Activated CD4-positive, alpha-beta T cell treated with anti-CD3 and anti-CD28 coated beads, Interleukin-2, amount 50 U/mL, for 24 hours (primary cell): ENCODE measurements at places on chromosomes 13 and 19.

- no peak for DNase-seq
Observed at GRCh38 chr19:24064175-24064574, 22.8 kb upstream of the ZNF254 start.

DNA sequence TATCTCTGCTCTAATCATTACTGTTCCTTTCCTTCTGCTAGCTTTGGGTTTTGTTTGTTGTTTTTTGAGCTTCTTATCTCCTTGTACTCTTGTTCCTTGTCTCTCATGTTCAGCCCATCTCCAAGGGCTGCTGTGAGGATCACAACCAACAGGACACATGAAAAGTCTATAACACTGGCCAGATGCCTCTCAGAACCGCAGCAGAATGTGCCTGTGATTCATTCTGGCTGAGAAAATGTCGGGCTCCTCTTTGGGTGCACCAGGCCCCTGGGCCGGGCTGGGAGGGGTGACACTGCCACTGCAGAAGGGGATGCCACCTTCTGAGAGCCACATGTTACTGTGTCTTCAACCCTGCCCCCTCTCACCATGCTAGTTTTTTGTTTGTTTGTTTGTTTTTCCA is 48.0 kb downstream of the GGACT start:
- no peak for DNase-seq

DNA sequence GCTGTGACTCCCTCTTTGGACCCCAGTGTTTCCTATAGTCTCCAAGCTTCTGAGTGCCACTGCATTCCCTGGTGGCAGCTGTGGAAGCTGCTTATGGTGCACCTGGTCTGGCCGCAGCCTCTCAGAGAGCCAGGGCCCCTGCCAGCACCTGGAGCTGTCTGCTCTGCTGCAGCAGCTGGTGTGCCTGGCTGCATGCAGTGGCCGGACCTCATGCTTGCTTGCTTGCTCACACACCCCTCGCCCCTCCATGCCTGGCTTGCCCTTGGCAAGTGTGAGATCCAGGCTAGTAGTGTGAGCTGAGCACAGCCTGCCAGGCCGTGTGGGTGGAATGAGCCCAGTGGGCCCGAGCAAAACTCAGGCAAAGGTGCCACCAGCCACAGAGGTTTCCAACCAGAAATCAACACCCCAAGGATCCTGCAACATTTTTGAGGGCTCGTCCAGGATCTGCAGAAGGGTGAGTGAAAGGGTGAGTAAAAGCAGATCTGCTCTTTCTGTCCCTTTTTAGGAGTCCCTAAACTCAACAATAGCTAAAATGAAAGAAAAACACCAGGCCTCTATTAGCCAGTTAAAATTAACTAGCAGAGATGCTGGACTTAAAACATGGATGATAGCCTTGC is 7.6 kb upstream of the MLLT1 start:
- DNase-seq: no peak

GRCh38 chr13:34208336-34208735 is 390.4 kb downstream of the RFC3 start:
- DNase-seq: no peak

DNA sequence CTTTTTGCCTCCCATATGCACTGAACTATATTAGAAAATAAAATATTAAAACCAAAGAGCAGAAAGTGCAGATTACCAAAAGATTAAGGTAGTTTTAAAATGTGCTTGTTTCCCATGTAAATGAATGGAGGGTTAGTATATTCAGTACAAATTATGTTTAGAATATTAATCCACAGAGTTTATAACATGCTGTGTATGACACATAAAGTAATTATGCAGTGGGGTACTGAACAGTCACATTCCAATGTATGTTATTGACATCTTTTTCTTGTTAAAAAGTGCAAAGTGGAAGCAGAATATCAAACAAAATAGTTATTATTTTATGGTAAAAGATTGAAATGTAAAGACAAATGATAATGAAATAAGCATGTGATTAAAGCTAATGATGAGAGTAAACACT is 79.3 kb downstream of the GPC6 start:
- no peak for DNase-seq

- DNase-seq: no peak
Observed at GRCh38 chr13:29458419-29458818, 137.1 kb downstream of the SLC7A1 start.

DNA sequence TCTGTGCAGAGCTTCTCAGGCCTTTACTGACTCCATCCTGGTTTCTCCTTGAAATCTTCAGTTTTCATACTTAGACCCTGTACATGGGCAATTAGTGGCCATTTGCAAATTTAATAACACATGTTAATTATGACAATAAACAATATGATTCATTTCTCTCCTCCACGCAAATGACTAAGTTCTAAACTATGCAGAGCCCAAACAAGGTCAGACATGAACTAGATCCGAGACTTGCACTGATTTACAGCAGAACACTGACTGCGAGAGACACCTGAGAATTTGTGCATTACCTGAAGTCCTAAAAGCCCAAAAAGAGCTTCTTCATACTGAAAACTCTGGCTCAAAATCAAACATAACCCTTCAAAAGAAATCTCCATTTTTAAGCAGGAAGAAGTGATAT is 521.8 kb downstream of the MYO16 start:
- no peak for DNase-seq

GRCh38 chr19:32067685-32068084 is 277.7 kb upstream of the ZNF507 start:
- no peak for DNase-seq

DNA sequence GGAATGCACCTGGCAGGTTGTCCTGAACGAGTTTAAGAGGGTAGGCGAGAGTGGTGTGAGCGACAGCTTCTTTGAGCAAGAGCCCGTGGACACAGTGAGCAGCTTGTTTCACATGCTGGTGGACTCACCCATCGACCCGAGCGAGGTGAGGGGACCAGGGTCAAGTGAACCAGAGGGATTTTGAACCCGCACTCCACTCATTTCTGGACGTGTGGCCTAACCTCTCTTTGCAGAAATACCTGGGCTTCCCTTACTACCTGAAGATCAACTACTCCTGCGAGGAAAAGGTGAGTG is 1.7 kb downstream of the CATSPERG start:
- no peak for DNase-seq

DNA sequence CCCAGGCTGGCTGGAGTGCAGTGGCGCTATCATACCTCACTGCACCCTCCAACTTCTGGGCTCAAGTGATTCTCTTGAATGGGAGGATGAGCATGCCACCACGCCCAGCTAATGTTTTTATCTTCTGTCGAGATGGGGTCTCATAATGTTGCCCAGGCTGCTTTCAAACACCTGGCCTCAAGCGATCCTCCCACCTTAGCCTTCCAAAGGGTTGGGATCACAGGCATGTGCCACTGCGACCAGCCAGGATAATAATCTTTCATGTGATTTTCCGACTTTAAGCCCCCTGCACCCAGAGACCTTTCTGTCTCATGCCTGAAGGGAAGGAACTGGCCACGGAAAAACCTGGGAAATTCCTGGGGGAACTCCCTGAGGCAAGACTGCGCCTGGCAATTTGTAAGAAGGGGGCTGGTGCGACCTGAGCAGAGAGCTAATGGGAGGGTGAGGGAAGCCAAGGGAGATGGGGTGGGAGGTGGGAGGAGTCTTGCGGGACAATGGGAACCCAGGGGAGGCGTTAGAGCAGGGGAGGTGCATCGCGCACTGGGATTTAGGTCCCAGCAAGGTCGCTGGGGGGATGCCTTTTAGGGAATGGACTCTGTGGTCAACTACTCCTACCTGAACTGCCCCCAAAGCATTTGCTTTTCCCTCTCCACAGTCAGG is 1.2 kb upstream of the CCDC124 start:
- no peak for DNase-seq

DNA sequence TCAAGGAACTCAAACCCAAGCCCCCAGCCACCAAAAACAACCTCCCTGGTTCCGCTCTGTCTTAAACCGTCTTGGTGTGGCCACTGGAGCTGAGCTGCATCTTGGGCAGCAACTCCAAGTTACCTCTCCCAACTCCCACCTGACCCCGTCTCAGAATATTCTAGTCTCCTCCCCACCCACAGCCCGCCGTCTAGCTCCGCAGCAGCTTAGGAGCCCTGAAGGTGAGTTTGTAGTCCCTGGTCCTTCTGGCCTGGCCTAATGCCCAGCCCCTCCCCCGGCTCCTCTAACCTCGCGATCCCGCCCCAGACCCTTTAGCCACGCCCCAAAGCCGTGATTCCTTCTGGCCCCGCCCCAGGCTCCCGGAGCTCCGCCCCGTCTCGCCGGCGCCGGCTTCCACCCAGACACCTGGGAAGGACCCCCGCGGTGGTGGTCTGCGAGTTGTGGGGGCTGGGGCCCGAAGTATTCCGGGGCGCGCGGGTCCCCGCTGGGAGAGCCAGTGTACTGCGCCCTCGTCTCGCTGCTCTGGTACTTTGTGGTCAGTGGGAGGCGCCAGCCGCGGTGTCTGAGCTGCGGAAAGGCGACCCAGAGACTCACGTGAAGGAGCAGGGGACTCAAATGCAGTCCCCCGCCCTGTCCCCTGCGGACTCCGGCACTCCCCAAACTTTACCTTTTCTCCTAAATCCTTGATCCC is 2.5 kb upstream of the LHB start:
- no peak for DNase-seq
